Mammary epithelial cell (primary cell): ENCODE measurements at places on chromosomes 3 and 15.

GRCh38 chr15:42165106-42165505 is 8.7 kb upstream of the PLA2G4F start:
- DNase-seq = no peak

- no peak for DNase-seq
These were observed 449.4 kb upstream of the PPP2R3A start for GRCh38 chr3:135516143-135516542.

DNA sequence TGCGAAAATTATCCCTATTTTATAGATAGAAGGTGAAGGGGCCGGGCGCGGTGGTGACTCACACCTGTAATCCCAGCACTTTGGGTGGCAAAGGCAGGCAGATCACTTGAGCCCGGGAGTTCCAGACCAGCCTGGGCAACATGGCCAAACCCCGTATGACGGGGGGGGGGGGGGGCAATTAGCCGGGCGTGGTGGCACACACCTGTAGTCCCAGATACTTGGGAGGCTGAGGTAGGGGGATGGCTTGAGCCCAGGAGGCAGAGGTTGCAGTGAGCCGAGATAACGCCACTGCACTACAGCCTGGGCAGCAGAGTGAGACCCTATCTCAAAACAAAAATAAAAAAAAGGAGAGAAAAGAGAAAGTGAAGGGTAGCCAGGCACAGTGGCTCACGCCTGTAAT is 1.4 kb downstream of the AAGAB start:
- no peak for DNase-seq

- no peak for DNase-seq
These were observed 8.0 kb downstream of the TUSC7 start for GRCh38 chr3:116717566-116717965.

GRCh38 chr3:88596451-88596850 is 446.7 kb downstream of the C3orf38 start:
- DNase-seq = no peak

GRCh38 chr3:70919661-70920060 is 607.2 kb upstream of the MDFIC2 start:
- DNase-seq = no peak

DNA sequence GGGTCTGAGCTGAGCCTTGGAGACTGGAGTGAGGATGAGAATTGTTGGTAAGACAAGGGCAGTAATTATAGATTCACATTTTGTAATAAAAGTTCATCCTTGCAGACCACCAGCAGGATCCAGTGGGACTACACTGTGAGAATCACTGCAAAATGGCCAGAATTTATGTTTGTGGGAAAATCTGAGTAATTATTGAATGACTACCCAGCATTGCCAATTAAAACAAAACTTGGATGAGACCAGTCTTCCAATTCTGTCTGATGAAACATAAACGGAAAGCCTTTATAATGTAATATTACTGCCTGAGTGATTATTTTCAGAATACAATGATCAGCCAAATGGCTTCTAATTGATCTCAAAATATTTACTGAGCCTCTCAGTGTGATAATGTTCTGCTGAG is 323.3 kb upstream of the C2CD4B start:
- DNase-seq = no peak

DNA sequence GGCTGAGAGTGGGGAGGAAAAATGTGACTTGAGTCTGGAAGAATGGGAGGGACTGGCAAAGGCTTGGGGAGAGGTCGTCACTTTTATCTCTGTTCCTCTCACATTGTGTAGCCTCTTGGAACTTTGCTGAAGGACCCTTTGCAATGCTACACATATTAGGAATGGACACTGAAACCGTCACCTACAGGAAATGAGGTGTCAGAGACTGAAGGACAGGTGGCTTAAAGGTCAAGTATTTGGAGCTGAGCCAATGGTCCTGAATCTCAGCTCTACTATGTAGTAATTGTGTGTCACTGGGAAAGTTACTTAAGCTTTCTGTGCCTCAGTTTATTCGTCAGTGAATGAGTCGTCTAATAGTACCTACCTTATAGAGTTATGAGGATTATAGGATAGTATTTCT is 14.7 kb downstream of the MCTP2 start:
- no peak for DNase-seq

DNA sequence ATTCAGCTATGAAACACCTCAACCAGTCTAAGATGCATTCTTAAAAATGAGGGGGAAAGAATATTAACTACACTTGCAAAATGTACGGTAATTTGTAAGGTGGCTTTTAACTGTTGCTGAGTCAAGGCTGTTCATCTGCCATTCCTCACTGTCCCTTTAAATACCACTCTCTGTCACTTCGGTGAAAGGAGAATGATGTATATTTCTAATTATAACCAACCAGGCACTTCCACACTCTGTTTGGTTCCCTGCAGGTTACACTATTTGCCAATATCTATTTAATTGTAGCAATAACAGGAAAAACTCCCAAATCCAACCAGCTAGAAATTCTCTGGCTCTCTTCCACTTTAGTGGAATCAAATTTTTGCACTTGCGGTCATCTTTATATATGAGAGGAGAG is 70.5 kb upstream of the SLCO3A1 start:
- no peak for DNase-seq

- no peak for DNase-seq
These were observed 19.4 kb upstream of the ALDH1A3 start for GRCh38 chr15:100859970-100860828.
